ENCODE measurements at places on chromosomes 3 and 15.

DNA sequence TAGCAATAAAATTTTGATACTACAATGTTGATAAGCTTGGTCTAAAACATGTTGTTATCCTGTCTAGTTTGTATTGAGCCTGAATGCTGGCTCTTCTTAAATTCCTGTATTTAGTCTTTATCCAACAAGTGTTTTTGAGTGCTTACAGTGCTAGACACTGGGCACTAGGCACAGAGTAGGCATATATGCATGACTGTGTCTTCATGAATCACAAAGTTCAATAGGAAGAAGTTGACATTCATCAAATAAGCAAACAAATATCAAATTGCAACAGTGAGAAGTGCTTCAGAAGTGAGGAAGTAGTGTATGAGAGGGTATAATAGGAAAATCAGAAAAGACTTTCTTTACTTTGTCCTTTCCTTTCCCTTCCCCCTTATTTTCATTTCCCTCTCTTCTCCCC lies 6.8 kb downstream of the CD96 start:
- no peak for DNase-seq

- DNase-seq, result no peak
Observed at GRCh38 chr3:37262816-37263393, 88.5 kb upstream of the LRRFIP2 start.

DNA sequence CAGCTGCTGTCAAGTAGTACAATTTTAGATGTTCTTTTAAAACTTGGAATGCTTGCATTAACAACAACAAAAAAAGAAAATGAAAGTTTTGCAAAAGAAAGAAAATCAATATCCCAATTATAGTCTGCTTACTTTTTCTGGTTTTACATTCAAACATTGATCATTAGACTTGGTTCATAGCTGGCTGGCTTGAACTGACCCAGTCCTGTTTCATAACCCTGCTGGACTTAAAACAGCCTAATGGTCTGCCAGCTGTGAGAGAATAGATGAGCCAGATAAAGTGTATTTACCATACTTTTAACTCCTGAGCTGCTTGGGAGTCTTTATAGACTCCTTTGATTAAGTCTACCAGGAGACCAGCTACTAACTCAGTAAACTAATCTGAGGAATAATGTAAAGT lies 59.2 kb downstream of the PIAS1 start:
- DNase-seq, result no peak

DNA sequence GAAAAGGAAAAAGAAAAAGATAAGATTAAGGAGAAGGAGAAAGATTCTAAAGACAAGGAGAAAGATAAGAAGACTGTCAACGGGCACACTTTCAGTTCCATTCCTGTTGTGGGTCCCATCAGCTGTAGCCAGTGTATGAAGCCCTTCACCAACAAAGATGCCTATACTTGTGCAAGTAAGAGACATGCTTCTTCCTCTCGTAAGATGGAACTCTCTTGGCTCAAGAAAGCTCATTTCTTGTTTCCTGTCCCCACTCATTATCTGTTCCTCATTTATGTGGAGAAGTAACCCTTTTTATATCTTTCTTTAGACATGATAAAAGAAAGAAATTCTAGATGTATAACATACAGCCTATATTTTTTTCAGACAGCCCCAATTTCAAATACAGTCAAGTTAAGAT lies 101.4 kb downstream of the KLHL25 start:
- no peak for DNase-seq

- DNase-seq, result no peak
Observed at GRCh38 chr3:72246685-72247084, 461.7 kb upstream of the PROK2 start.

DNA sequence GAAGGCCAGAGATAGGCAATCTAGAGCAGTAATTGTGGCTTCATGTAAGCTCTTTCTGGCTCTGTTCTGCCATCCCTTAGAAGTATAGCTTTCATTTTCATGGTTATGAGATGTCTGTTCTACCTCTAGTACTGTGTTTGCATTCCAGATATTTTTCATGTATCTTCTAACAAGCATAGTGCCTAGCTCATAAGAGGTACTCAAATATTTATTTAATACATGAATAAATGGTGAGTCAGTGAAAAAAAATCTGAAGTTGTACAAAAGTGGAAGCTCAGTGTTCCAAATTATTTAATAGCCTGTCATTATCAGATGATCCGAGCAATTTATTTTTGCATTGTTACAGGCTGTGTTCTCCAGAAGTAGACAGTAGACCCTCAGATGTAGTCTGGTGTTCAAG lies 64.3 kb downstream of the OXSM start:
- DNase-seq, result no peak

DNA sequence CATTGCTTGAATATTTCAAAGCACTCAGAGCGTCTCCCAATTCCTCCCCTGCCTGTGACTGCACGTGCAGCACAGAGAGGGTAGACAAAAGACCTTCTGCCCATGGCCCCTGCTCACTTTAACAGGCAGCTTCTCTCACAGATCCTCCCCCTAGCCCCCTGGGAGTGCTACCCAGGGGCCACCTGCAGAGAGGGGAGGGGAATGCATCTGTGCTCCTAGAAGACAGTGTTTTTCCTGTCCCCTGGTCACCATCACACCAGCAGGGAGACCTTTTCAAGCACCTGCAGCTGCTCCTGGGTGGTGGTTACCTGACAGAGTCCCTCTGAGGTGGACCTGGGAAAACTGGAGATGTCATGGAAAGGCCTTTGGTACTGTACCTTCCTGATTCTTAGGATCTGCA lies 56.7 kb upstream of the PRR23C start:
- no peak for DNase-seq

DNA sequence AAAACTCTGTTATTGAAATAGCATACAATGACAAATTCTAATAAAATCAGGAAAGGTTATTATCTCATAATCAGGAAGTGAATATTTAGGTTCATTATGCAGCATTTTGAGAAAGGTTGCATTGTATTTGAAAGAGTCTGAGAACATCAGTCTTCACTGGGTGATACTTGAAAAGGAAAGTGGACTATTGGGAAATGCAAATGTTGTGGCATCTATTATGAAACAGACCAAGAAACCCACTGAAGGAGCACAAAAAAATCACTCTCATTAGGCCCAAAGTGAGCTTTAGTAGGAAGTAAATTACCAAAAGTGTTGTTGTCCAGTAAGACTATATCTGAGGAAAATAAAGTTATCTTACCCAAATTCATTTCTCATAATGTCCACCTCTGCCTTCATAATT lies 90.8 kb downstream of the ZPLD1 start:
- no peak for DNase-seq

GRCh38 chr15:39588531-39589192 lies 7.8 kb downstream of the THBS1 start:
- DNase-seq, result no peak

DNA sequence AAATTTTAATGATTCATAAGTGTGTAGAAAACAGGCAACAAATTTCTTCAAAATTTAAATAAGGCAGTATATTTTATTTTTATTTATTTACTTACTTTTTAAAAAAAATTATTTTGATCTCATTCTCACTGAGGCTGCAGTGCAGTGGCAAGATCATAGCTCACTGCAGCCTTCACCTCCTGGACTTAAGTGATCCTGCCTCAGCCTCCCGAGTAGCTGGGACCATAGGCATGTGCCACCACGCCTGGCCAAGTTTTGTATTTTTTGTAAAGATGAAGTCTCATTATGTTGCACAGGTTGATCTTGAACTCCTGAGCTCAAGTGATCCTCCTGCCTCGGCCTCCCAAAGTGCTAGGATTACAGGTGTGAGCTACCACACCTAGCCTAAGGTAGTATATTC lies 61.2 kb upstream of the XRN1 start:
- no peak for DNase-seq
